Iris pigment epithelial cell (primary cell): ENCODE measurements at places on chromosomes 11 and 22.
A peak's percentile ranks its signal among the peaks of the same experiment; 100 is the strongest.

DNA sequence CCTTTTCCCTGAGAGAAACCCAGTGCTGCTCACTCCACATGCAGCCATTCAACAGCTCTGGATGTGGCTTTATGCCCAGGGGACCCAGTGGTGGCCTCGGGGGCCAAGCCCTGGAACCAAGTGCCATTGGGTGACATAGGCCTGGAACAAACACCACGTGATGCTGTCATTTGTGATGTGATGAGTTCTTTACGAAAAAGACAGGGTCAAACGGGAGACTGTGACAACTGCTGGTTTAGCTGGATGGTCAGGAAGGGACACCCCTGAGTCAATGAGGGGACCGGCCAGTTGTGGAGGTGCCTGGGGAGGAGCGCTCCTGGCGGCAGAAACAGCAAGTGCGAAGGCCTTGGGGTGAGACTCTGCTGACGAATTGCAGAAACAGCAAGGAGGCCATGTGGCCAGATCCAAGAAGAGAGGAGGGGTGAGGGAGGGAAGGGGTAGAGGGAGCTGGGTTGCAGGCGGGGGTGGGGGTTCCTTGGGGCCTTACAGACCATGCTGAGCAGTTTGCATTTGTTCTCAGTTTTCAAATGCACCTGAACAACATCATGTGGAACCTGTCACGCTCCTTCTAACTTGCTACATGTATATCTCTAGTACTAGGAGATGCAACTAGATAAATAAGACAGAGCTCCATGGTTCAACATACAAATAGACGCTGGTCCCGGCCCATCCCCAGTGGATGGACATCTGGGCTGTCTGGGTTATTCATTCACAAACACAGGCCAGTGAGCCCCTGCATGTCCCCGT, 56.1 kb downstream of the IGLL5 start:
- no peak for DNase-seq

GRCh38 chr22:23704062-23704461, 13.2 kb downstream of the RGL4 start:
- DNase-seq = no peak

GRCh38 chr11:128716661-128717210, 22.9 kb downstream of the FLI1 start:
- DNase-seq = peak; percentile 74

- no peak for DNase-seq
These were observed 28.5 kb downstream of the BTBD10 start for GRCh38 chr11:13434247-13435205.

GRCh38 chr11:11407065-11407762, 54.2 kb upstream of the CSNK2A3 start:
- DNase-seq = no peak
